Activated CD8-positive, alpha-beta T cell treated with anti-CD3 and anti-CD28 coated beads for 36 hours (primary cell): ENCODE measurements at places on chromosomes 3 and 15. TPM values are rescaled to one million over a fixed set of nuclear protein-coding genes. Genes with fewer than 3 reads are reported as not detected.

The PIGZ gene
- 0.76 TPM for total RNA-seq

The TATDN2 gene
- 38.5 TPM for total RNA-seq

The DPPA2 gene
- not detected for total RNA-seq

The SCN11A gene
- not detected for total RNA-seq

The COLQ gene
- 2.3 TPM for total RNA-seq

GRCh38 chr3:160477750-160478149 is 28.2 kb upstream of the TRIM59 start:
- no peak for DNase-seq

- DNase-seq = peak; percentile 52
Measured at GRCh38 chr3:192675958-192676649, 51.2 kb downstream of the FGF12 start.

- DNase-seq = no peak
Measured at GRCh38 chr3:88003115-88003755, 55.6 kb downstream of the CGGBP1 start.
